ENCODE measurements at places on chromosomes 3 and 15.

DNA sequence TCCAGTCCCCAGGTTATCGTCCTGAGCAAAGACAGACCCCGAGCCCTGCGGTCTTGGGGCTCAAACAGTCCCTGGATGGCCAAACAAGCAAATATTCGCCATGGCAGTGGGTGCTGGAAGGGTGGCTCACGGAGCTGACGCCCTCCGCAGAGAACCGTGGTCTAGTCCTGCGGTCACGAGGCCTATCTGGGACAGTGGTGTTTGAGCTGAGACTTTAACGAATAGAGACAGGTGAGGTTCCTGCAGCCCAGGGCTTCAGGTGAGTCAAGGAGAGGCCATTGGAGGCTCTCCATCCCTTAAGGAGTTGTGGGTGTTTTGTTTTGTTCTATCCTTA lies 399 bp upstream of the SUCLG2 start:
- no peak for DNase-seq

- DNase-seq = no peak
These were observed 11.4 kb upstream of the SLC6A6 start for GRCh38 chr3:14391033-14391432.

DNA sequence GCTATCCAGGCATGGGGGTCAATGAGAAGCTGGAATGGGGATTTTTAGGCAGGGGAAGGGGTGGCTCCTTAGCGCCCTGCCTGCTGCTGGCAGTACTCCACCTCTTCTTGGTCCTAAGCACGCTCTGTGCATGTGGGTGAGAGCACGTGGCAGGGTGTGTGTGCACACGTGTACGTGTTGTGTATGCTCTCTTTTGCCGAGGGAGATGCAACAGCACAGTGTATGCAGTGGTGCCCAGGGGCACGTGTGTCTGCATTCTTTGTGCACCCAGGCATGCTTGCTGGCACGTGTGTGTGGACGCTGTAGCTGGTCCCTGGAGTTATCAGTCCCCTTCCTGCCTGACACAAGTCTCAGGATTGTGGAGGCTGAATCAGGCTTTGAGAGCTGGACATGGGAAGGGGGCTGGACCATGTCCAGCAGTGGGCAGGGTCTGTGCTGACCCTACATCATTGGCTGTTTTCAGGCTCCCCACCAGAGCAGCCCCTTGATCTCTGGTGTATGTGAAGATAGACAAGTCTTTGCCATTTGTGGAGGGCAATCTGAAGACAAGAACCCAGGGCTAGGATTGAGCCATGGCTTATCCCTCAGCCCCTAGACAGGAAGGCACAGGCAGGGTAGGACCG lies 1.9 kb upstream of the CAMKV start:
- DNase-seq = no peak

DNA sequence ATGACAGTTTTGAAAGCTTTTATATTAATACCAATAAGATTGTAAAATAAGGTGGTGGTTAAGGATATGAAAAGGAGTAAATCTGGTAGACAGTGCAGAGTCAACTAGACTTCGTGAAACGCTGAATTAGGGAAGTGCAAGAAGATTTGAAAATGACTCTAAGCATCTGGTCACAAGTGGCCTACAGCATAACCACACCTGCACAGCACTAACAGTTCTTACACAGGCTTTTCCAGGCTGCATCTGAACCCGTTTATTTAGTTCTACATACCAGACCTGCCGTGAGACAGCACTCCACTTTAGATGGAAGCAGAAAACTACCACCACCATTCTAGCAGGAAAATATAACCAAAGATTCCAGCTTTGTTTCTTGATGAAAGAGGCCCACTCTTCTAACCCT lies 1.9 kb downstream of the DMXL2 start:
- DNase-seq = no peak

GRCh38 chr3:168539909-168540308 lies 444.2 kb upstream of the GOLIM4 start:
- DNase-seq = no peak

GRCh38 chr3:114566767-114567166 lies 272.9 kb downstream of the TIGIT start:
- DNase-seq = no peak

All from hippocampal formation (tissue), 2 donors.